HEK293T (cell line): ENCODE measurements at places on chromosomes 4 and X.
A peak's percentile ranks its signal among the peaks of the same experiment; 100 is the strongest.

DNA sequence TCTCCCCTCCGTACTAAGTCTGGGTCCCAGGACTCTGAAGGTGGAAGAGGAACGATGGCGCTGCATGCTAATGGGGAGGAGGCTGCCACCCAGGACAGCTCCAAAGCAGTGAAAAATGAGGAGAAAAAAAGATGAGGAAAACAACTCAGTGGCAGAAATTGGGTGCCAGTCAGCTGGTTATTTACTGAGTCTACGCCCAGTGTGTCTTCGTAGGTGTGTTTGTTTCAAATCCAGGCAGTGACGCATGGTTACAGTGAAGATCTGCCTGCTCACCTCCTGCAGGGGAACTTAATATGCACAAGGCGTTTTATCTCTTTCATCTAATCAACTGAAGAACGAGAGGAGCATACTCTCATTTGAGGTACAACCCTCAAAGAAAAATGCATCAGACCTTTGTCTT is 70.9 kb upstream of the FBXW7 start:
- DNase-seq: no peak

DNA sequence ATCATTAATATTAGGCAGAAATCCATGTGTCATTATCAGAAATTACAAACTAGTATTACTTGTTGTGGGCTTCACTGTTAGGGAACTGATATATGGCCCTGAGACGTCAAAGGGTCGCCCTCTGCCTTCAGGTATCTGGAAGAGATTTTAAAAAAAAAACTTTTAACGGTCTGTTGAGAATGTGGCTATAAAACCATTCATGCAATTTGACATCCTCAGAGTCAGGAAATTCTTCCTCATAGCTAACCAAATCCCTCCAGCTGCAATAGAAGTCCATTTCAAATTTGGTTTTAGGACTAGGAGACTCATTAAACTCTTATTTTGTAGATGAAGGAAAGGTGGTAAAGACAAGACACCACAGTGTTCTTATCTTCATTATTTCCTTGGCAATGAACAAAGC is 194.2 kb upstream of the NOCT start:
- DNase-seq: no peak

DNA sequence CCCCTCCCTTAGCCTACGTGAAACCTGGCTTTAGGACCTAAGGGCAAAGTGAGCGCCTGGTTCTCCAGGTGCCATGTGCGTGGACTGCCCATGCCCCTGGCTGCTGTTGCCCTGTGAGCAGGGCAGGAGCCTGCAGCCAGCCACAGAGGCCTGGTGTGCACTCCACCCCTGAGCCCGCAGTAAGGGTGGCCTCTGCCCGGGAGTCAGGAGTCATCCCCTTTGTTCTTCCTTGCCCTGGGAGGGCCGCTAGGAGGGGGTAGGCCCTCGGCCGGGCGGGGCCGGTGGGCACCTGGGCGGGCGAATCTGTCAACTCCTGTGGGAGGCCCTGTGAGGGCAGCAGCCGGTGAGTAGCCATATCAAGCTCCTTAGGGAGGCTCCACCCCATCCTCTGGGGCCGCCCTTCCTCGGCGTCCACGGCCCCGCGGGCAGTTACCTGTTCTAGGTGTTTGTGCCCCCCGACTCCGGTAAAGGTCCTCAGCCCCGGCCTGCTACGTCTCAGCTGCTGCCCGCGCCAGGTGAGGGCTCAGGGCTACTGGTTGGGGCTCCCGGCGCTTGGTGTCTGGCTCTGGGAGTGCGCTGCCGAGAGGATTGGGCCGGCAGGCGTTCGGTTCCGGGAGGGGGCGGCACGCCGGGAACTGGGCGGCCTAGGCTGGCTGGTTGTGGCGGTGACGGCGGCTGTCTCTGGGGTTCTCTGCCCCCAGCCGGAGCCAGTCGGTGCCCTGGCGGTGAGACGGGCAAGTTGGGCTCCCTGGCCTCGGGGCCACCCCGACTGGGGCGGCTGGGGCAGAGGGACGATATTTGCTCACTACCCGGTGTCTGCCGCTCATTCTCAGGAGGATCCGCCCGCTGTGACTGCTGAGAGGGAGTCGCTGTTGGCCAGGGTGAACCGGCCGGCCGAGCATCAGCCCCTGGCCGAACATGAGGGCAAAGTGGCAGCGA is 1060.2 kb downstream of the TECRL start:
- no peak for DNase-seq

DNA sequence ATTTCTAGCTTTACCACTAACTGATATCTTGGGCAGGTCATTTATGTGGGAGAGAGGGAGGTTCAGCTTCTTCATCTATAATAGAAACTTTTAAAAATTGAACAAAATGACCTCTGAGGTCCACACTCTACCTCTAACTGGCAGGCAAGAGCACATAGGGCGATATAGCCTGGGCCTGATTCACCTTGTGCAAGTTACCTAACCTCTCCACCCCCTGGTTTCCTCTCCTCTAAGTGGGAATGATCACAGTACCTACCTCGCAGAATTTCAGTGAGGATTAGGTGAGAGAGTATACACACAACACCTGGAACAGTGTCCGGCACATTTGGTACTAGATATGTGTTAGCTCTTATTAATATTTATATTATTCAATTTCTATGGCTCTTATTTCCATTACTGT is 15.5 kb downstream of the KLB start:
- no peak for DNase-seq

DNA sequence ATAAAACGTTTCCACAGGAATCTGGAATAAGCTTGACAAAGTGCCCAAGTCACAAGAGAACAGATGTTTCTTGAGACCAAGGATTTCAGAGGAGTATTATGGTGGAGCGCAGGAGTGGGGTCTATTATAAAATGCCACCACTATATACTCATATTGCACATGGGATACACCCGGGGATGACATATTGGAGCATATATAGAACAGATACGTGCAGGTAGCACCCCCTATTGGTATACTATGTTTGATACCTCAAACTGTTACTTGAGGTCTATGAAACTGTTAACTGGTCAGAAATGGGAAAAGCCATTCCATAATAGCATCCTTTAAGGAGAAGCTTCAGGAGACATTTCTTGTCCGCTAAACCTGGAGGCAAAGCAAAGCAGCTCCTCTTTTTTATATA is 86.0 kb downstream of the PCYT1B start:
- DNase-seq: peak; percentile 38

GRCh38 chrX:23276475-23276874 is 58.2 kb upstream of the PTCHD1 start:
- no peak for DNase-seq

- DNase-seq: no peak
Measured at GRCh38 chr4:120446051-120446567, 379.5 kb upstream of the MAD2L1 start.
